Activated naive CD8-positive, alpha-beta T cell treated with anti-CD3 and anti-CD28 coated beads, Interleukin-2, amount 10 ng/mL, durations not matched to agents 7 days and 5 days (primary cell): ENCODE measurements at places on chromosomes 4 and X. TPM values are rescaled to one million over a fixed set of nuclear protein-coding genes. Genes with fewer than 3 reads are reported as not detected.

- DNase-seq: no peak
Observed at GRCh38 chr4:163672751-163673150, 178.3 kb downstream of the TMA16 start.

- no peak for DNase-seq
Observed at GRCh38 chr4:176270669-176271068, 1.6 kb upstream of the ASB5 start.

DNA sequence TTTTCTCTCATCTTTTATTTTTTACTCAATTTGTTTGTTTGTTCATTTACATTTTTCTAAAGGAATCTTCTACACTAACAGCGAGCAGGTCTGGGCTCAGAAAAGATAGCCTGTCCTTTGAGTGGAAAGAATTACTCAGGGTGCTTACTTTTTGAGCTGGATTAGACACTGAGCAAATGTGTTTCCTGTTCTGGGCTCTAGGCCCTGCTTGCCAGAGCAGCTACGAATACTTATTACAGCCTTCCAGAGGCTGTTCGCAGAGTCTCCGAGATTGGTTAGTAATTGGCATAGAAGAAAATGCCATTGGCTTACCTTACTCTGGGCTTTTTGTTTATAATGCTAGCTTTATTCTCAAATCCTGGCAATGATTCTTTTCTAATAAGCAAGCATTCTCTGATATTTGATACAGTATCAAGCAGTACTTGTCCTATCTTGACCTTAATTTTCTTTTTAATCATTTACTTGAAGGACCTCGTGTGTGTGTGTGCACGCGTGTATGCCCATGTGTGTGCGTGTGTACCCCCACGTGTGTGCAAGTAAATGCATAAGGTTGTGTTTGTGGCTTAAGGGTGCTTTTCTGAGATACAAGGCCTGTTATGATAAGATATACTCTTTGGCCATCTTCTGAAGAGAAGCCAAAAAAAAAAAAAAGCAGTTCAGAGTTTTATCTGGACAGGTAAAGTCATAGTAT, 76.2 kb upstream of the GRXCR1 start:
- no peak for DNase-seq

- no peak for DNase-seq
Observed at GRCh38 chr4:85527815-85528214, 52.9 kb downstream of the ARHGAP24 start.

- DNase-seq: no peak
Observed at GRCh38 chrX:133658293-133658911, 243.1 kb upstream of the GPC4 start.

- no peak for DNase-seq
Observed at GRCh38 chrX:154033848-154034247, 14.1 kb upstream of the IRAK1 start.

GRCh38 chr4:162874748-162875147, 291.9 kb downstream of the NAF1 start:
- DNase-seq: no peak

- DNase-seq: no peak
Observed at GRCh38 chr4:182404376-182404775, 161.2 kb downstream of the TENM3 start.

DNA sequence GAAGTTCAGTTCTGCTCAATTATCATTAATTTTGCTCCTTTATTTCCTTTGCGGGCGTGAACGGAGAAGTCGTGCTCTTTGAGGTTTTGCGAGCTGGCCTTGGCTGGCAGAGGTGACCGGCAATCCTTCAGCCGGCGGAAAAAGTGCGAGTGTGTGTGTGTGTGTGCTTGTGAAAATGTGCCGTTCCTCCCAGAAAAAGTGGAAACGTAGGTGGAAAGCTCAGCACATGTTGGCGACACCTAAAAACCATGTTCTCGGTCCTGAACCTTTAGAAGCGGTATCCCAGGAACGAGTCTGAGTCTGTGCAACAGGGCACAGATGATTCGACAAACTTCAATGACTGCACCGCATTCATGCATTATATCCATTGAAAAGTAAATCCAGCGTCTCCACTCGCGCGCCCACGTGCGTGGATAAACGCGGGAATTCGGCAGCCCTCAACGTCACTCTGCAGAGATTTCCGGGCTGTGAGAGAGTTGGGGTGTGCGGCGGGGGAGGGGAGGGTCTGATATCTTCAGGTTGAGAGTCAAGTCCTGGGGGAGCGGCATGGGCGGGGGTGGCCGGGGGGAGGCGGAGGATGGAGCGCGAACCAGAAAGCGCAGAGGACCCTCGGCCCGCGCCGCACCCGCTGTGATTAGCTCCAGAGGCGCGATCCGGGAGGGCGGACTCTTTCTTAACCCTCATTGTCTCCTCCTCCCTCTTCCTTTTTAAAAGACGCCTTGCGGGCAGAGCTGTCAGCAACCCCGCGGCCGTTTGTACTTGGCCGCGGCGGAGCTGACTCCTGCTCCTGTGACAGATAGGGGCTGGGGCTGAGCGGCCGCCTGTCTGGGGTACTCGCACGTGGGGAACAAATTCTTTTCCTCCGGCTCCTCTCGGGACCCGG, at the start of gene SHISA3:
TSS of gene SHISA3 (plus strand) at position 737 of the 883 bp plus-strand sequence. CDS start 569 bp downstream, outside the sequence.
- no peak for DNase-seq

DNA sequence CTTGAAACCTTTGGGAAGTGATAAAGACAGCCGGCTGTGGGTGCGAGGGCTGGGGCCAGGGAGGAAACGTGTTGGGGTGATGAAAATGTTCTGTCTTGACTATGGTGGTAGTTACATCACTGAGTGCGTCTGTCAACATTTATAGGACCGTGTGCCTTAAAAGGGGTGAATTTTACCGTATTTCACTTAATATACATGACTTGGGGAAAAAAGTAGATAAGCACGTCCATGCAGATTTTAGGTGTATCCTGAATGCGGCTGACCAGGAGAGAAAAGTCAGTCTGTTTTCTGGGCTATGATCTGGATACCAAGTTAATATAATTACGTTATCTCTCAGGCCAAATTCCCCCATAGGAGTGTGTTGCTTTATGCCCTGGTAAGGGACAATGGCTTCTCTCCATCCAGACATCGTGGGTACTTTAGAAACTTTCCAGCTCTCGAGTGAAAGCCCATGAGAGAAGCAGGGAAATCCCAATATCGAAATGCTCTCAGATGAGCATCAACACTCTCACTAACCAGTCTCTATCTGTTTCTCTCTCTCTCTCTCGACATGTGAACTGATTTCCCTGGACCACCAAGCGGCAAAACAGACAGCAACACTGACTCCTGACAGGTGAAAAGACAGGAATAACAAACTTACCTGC, 71.5 kb downstream of the IRF2 start:
- no peak for DNase-seq

- DNase-seq: no peak
Observed at GRCh38 chr4:95867919-95868318, 28.0 kb downstream of the PDHA2 start.

GRCh38 chr4:26252349-26253025, 68.3 kb upstream of the RBPJ start:
- no peak for DNase-seq

- DNase-seq: no peak
Observed at GRCh38 chrX:114344756-114345349, 239.0 kb upstream of the HTR2C start.

GRCh38 chr4:146343199-146343598, 128.9 kb downstream of the REELD1 start:
- DNase-seq: no peak

DNA sequence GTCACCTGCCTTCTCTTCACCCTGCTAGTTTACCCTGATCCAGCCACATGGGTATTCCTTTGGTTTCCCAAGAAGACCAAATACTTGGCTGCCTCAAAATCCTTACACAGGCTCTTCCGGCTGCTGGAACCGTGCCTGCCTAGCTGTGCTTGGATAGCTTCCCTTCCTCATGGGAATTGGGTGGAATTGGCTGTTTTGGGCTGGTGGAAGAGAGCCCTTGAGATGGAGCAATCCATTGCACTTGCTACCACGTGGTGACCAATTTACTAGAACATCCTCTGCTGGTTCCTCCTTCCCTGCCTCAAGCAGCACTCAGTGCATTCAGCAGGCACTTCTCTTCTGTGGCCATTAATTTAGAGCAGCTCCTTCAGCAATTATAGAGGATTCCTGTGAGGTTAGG, 119.3 kb upstream of the AP1S2 start:
- no peak for DNase-seq

DNA sequence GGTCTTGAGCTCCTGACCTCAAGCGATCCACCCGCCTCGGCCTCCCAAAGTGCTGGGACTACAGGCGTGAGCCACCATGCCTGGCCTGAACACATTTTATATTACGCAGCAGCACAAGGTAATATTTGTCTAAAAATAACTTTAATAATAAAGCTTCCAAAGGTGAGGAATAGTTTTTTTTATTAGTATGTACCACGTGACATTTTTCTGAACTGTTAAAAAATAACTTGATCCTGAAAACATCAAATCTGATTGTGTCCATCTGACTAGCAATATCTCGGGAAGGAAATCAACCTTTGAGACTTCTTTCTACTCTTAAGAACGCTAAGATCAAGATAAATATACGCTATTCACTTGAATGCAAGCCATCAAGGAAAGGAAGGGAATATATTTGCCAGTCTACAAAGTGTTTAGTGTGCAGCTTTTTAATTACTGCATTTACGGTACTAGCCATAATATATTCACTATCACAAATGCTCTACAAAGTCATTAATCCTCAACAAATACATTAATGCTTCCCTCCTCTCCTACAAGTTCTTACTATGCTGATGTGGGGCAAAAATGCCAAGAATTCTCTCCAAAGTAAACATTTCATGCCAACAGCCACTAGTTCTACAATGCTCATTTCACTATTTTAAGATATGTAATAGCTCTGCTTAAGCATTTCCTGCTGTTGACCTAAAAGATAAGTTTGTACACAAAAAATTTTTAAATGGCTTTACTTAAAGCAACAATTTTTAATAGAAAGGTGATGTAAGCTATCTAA, 143.6 kb downstream of the APBB2 start:
- no peak for DNase-seq

GRCh38 chr4:67700116-67700737, 728 bp downstream of the UBA6 start:
- no peak for DNase-seq

DNA sequence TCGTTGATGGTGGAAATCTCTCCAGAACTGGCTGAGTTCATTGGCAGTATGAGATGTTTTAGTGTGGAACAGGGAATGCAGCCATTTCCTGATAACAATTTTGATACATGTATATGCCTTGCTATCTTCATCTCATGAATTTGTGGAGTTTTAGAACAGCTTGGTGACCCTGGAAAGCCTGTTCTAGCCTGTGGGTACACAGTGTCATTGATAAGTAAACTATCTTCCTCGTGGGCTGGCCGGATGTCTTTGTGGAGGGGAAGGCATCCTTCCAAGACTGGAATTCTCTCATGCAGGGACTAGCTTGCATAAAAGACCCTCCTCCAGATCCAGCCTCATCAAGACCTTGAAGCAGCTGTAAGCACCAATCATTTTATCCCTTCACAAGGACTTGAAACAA, 40.2 kb upstream of the NUDT10 start:
- DNase-seq: no peak

- no peak for DNase-seq
Observed at GRCh38 chrX:103828529-103828928, 3.5 kb downstream of the RAB9B start.

- DNase-seq: no peak
Observed at GRCh38 chr4:16827045-16827444, 71.4 kb downstream of the LDB2 start.

GRCh38 chr4:155339588-155339987, 37.2 kb downstream of the MAP9 start:
- no peak for DNase-seq

DNA sequence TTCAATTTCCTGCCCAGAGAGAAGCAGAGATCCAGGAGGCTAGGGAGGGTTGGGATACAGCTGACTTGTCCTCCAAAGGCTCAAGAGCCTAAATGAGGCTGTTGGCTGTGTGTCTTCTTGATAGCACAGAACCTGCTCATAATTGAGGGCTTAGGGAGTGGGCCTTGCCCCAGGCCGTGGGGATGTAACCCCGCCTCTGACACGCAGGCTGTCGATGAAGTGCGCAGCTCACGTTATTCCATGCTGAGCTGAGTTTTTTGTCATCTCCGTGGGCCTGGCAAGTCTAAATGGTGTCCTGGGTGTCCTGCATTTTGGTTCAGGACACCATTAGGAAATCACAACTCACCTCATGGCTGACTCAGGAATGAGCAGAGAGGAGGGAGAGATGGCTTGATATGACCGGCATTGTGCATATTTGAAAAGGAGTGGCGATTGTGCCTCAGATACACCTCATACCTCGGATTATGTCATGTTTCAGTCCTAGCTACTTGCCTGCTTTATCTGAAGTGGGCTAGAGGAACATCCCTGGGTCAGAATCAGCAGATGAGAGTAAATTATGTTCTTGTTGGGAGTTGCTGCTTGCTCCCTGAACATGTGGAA, 43.7 kb downstream of the FHDC1 start:
- DNase-seq: no peak

GRCh38 chr4:8689741-8690140, 97.2 kb downstream of the CPZ start:
- no peak for DNase-seq

- DNase-seq: no peak
Observed at GRCh38 chr4:73683033-73683432, 57.3 kb upstream of the CXCL8 start.

DNA sequence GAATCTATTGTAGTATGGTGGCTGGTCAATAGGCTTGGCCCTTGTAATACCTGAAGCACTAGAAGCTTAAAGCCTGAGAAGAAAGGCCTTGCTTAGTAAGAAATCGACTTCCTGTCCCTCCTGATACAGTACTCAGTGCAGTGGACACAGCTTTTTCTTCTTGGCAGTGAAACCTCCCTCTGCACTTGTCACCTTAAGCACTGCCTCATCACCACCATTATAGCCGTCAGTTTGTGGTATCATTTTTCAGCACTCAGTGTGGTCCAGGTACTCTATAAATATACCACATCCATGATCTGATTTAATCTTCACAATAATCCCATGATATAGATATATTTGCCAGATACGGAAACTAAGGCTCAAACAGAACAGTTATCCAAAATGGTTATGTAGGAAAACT, 75.2 kb downstream of the PALLD start:
- DNase-seq: no peak

- DNase-seq: no peak
Observed at GRCh38 chr4:25535278-25535677, 120.4 kb upstream of the SLC34A2 start.

- DNase-seq: no peak
Observed at GRCh38 chr4:152009983-152010709, 249.3 kb upstream of the GATB start.

GRCh38 chr4:81409836-81410235, 61.9 kb downstream of the RASGEF1B start:
- DNase-seq: no peak

CLGN gene
- not detected for total RNA-seq

DCLK2 gene
- total RNA-seq: not detected

GAB1 gene
- 0.62 TPM for total RNA-seq

FDCSP gene
- total RNA-seq: not detected

CYSLTR1 gene
- total RNA-seq: 4.2 TPM

TMEM31 gene
- not detected for total RNA-seq

ATP10D gene
- total RNA-seq: 16.1 TPM

NLRP2B gene
- not detected for total RNA-seq

VMA21 gene
- 39.1 TPM for total RNA-seq

ARMCX1 gene
- total RNA-seq: 0.72 TPM

CDKN2AIP gene
- 38.8 TPM for total RNA-seq
